ENCODE measurements at places on chromosomes 12 and 14. TPM values are rescaled to one million over a fixed set of nuclear protein-coding genes. Genes with fewer than 3 reads are reported as not detected.

The WASHC3 gene
- total RNA-seq = 40.0 TPM

The PLCZ1 gene
- not detected for total RNA-seq

The SERPINA9 gene
- total RNA-seq = not detected

The CLEC2A gene
- total RNA-seq = not detected

DNA sequence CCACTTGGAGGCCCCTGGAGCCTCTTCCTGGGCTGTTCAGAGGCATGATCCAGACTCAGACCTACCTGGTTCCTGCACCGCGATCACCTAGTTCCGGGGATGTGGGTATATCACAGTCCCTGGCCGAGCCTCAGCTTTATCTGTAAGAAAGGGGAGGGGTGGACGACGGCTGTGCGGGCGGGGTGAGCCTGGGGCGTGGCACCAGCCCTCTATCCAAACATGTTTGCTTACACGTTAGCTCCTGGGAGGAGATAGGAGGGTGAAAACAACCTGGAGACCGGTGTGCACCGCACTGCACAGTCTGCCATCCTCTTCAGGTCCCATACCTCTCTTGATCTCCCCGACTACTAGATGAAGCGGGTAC, 1.2 kb downstream of the ANKRD9 start:
- peak overlapping the region; percentile 39 for H3K27ac ChIP-seq
- H3K36me3 ChIP-seq = no peaks in the 10 kb centered on the region
- H3K4me3 ChIP-seq = no peak overlapping the region
- peaks cover 13% of the 10 kb centered on the region for H3K4me1 ChIP-seq
- no peaks in the 10 kb centered on the region for H3K27me3 ChIP-seq

DNA sequence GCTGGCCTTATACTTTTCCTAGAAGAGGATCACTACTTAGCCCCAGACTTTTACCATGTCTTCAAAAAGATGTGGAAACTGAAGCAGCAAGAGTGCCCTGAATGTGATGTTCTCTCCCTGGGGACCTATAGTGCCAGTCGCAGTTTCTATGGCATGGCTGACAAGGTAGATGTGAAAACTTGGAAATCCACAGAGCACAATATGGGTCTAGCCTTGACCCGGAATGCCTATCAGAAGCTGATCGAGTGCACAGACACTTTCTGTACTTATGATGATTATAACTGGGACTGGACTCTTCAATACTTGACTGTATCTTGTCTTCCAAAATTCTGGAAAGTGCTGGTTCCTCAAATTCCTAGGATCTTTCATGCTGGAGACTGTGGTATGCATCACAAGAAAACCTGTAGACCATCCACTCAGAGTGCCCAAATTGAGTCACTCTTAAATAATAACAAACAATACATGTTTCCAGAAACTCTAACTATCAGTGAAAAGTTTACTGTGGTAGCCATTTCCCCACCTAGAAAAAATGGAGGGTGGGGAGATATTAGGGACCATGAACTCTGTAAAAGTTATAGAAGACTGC, 1.5 kb downstream of the MGAT2 start:
- DNase-seq = no peak
- peaks cover 50% of the 10 kb centered on the region for H3K4me1 ChIP-seq
- peak overlapping the region; percentile 0 for H3K27ac ChIP-seq
- H3K27me3 ChIP-seq = no peaks in the 10 kb centered on the region
- H3K4me3 ChIP-seq = peak overlapping the region; percentile 80

- H3K4me1 ChIP-seq = no peaks in the 10 kb centered on the region
- no peaks in the 10 kb centered on the region for H3K36me3 ChIP-seq
- no peak overlapping the region for H3K4me3 ChIP-seq
- H3K27ac ChIP-seq = no peak overlapping the region
Measured at GRCh38 chr12:52988898-52989297, 17.4 kb upstream of the EIF4B start.

GRCh38 chr12:66118240-66118891, 12.2 kb downstream of the LLPH start:
- no peak for DNase-seq
- H3K27me3 ChIP-seq = no peaks in the 10 kb centered on the region
- H3K27ac ChIP-seq = no peak overlapping the region

DNA sequence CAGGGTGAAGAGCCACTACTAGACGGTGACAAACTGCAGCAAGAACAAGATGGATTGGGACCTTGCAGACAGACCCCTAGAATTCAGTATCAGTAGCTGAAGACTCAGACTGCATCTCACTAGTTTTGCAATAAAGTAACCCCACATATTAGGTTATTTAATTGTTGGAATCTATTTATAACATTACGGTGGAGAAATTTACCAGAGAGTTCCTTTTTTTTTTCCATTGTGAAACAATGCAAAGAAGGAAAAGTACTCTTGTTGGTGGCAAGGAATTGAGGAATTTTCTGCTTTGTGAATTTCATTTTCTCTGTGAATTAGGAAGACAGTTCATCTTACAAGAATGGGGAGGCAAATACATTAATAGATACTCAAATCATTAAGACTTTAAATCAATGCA, 185.7 kb upstream of the PPFIA2 start:
- no peaks in the 10 kb centered on the region for H3K27me3 ChIP-seq
- no peaks in the 10 kb centered on the region for H3K36me3 ChIP-seq
- H3K27ac ChIP-seq = no peak overlapping the region
- DNase-seq = no peak

GRCh38 chr14:88748288-88748687, 44.5 kb downstream of the EML5 start:
- H3K36me3 ChIP-seq = no peaks in the 10 kb centered on the region
- DNase-seq = no peak
- H3K4me3 ChIP-seq = no peak overlapping the region
- no peaks in the 10 kb centered on the region for H3K4me1 ChIP-seq
- no peaks in the 10 kb centered on the region for H3K27me3 ChIP-seq

GRCh38 chr12:14290951-14291350, 74.5 kb upstream of the ATF7IP start:
- no peaks in the 10 kb centered on the region for H3K27me3 ChIP-seq
- no peak for DNase-seq
- no peak overlapping the region for H3K27ac ChIP-seq
- no peak overlapping the region for H3K4me3 ChIP-seq

GRCh38 chr12:130075497-130076076, 86.7 kb upstream of the FZD10 start:
- DNase-seq = no peak
- H3K27me3 ChIP-seq = no peaks in the 10 kb centered on the region
- H3K4me3 ChIP-seq = no peak overlapping the region
- H3K4me1 ChIP-seq = no peaks in the 10 kb centered on the region
- no peak overlapping the region for H3K27ac ChIP-seq

Measured in CD8-positive, alpha-beta memory T cell (primary cell).